Breast epithelium (tissue), 4 donors: ENCODE measurements at places on chromosomes 4 and X.

DNA sequence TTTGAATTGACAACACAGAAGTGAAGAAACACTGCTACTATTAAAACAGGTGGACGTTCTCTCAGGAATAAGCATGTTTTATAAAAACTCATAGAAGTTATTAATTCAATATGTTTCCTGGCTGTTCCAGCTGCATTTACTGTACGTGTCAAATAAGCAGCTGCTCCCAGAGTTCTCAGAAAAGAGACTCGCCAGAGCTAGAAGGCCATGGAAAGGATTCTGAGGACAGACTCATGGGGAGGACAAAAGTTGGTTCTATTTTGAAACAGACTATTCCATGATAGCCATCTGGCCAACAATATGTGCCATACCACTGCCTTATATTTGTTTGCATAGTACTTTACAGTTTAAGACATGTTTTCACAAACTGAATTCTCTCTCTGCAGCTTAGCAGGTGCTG, 136.5 kb downstream of the NR3C2 start:
- DNase-seq: no peak

DNA sequence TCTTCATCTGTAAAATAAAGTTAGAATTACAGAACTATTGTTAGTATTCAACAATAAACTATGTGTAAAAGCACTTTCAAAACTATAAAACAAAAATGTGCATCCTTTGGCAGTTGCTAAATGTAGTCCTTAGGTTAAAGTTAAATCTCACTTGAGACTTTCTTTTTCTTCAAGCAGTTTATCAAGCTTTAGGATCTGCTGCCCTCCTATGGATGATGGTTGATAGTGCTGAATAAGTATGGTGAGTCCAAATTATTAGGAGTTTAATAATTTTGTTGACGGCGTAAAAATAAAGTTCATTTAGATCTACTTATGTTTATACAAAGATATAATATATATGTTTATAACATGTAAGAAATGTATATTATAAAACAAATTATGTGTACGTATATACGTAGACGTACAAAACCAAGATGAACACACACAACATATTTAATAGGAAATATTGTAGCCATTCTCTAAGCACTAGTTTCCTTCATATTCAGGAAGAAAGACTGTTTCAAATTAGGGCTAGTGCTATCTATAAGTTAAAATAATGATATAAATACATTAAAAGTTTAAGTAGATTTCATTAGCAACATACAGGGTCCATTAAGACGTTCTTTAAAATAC, 22.3 kb downstream of the UGT2A2 start:
- DNase-seq: no peak

GRCh38 chrX:56728321-56728720, 722 bp upstream of the NBDY start:
- no peak for DNase-seq

GRCh38 chr4:168713253-168713652, 216.4 kb downstream of the PALLD start:
- no peak for DNase-seq
